Stimulated activated CD8-positive, alpha-beta memory T cell treated with anti-CD3 and anti-CD28 coated beads, Interleukin-2, amount 100 ng/mL, for 1 hour (primary cell): ENCODE measurements at places on chromosomes 11 and 22.
A peak's percentile ranks its signal among the peaks of the same experiment; 100 is the strongest.

DNA sequence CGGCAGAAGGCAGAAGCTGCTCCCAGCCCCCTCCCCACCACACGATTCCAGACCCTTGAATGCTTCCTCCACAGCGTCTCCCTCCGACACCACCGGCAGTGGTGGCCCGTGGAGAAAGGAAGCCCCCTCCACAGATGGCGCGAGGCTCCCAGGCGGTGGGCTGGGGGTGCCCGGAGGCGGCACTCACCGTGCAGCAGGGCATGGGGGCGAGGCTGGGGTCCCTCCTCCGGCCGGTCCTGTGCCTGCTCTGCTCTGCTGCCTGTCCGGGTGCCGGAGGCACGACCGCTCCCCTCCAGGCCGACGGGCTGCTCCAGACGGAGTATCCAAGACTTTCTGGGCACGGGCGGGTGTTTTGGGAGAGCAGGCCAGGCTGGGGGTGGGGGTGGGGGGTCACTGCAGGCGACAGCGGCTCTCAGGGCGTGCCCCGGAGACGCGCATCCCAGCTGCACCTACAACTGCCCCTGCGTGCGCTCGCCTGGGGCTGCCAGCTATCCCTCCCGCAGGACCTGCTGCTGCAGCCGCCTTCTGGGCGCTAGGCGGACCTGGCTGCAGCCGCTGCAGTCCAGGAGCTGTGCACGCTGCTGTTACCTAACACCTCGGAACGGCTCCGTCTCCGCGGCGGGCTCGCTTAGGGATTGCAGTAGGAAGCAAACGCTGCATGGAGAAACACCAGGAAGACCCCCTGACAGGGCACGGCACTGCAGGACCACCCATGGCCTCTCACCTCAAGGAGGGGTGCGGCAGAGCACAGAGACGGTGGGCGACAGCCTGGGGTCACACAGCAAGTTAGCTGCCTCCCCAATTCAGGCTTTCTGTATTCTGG, 15.2 kb downstream of the MRGPRG start:
- no peak for DNase-seq

DNA sequence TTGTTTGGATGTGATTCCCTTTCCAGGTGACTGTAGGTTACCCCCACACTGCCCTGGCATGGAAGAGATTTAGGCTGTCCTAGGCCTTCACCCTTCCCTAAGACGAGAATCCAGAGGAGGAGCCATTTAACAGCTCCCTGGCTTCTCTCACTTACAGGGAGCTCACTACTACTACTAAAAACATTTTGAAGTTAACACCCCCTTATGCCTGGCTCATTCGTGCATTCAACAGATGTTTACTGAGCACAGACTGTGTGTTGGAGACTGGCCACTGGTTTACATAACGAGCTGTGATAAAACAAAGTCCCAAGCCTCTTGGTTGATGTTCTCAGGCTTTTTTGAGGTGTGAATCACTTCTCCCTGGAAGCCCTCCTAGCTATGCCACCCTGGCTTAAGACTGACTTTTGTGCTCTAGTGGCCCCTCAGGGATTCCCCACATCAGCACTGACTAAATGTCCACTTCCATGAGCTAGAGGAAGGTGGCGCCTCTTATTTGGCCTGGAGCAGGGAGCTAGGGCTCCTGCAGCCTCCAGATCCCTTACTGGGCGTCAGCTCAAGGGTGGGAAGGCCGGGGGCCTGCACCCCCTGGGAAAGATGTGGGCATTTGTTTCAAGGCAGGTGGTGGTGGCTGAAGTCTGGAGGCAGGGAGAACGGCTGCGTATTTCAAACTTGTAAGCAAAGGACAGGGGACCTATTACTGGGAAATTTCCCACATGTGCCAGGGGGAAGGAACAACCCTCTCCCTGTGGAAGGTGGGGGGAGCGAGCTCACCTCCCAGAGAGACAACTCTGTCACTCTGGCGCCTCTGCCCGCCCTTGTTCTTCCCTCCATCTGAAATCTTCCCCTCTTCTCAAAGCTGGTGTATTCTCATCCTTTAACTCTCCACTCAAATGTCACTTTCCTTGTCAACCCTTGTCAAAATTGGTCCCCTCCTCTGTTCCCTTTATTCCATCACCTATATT, 19.4 kb upstream of the MALAT1 start:
- no peak for DNase-seq

DNA sequence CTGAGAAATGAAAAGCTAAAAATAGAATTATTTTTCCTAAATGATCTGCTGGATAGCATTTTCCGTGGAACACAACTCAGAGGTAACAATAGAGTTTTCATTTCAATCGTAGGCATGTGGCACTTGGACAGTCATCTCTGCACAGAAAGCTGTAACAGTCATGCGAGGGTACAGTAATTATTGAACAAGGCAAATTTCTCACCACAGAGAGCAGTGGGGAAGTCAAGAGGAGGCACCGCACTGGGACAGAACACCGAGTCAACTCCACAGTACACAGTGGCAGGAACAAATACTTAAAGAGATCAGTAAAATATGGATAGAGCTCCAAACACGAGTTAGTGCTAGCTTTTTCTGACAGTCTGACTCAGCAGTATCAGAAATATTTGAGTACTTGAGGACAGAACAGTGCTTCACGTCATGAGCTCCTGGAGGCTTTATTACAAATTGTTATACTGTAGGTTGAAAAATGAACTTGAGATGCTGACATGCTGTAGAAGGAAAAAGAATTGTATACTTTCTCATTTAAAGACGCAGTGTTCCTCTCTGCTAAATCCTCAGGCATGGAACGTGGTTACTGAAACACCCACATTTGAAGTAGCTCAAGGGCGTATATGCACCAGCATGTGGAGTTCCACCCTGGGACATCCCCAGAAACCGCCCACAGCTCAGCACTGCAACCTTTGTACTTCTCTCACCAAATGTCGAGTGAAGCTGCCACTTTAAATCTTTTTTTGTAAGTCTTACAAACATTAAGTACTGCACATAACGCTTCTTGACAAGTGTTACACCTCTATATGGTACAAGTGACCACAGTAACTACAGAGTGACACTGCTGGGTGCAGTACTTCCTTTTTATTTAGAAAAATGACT, 27.4 kb upstream of the YPEL1 start:
- no peak for DNase-seq

DNA sequence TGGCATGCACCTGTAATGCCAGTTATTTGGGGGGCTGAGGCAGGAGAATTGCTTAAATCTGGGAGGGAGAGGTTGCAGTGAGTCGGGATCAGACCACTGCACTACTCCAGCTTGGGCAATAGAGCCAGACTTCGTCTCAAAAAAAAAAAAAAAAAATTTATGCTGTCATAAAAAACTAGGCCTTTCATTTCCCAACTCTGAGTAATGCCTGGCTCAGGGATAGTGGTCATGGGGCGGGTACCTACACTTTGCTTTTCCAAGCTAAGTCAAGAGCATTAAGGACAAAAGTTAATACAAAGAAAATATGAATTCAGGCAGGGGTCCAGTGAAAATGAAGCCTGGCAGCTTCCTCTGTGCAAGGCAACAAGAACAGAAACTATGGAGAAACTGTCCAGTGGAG, 16.3 kb downstream of the CPSF7 start:
- DNase-seq: no peak

DNA sequence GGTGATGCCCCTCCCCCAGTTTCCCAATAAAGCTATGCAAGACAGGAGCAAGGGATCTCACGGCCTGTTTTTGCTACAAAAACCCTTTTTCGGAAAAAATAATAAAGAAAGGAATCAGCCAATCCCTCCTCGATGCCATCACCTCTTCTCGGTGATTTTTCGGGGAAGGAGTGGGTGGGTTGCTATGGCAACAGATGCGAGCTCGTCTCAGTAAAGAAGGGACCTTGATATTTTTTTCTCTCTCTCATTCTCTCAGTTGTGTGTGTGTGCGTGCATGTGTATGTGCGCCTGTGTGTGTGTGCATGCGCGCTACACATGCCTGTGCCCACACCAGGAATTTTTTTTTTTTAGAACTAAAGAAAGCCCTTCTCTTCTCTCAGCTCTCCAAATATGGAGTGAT, 3.8 kb upstream of the NPAS4 start:
- no peak for DNase-seq

DNA sequence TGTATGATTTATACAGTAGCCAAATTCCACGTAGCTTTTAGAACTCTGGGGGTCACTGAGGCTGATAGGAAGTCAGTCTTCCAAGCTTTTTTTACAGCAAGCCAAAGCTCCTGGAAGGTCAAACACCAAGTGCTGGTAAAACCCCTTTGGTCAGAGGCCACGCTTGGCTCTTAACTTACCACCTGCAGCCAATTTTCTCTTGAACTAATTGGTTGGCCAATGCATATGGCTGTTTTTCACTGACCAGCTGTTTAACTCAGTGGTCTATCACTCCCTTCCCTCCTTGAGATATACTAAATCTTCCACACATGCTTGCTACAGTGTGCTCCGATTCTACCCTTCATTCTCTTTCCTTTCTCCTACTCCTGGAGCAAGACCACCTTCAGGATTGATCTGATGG, 116.0 kb downstream of the FAR1 start:
- DNase-seq: no peak

DNA sequence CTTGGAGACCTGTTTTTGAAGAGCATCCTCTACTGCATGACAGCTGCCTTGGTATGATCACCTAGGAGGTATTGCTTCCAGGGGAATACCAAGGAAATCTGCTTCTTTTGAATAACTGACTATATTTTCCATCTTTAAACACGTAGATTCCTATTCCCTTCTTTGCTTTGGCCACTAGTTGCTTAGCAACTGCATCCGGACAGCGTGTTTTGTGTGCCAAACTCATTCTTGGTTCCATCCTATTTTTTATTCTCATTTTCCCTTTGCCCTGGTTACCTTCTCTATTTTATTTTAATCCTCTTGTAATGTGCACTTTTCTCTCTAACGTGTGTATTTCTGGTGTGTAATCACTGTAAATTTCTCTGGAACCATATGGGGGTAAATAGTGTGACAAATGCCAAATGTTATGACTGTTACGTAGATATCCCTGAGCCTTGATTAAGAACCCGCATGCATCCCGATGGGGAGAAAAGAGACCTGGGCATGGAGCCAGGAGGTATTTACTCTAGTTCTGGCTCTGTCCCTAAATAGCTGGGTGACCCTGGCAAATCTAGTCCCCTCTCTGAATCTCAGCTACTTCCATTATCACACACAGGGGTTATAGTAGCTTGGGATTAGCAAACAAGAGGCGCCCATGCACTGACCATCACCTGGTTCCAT, 241.7 kb downstream of the MIAT start:
- no peak for DNase-seq

- no peak for DNase-seq
These were observed 4.5 kb upstream of the MAPK8IP1 start for GRCh38 chr11:45880772-45881570.

- DNase-seq: peak; percentile 66
These were observed 101.2 kb downstream of the BCR start for GRCh38 chr22:23281406-23282088.

GRCh38 chr11:74154620-74155281, 16.1 kb downstream of the C2CD3 start:
- DNase-seq: no peak

GRCh38 chr11:66717925-66718319, 11.1 kb downstream of the SPTBN2 start:
- DNase-seq: no peak

DNA sequence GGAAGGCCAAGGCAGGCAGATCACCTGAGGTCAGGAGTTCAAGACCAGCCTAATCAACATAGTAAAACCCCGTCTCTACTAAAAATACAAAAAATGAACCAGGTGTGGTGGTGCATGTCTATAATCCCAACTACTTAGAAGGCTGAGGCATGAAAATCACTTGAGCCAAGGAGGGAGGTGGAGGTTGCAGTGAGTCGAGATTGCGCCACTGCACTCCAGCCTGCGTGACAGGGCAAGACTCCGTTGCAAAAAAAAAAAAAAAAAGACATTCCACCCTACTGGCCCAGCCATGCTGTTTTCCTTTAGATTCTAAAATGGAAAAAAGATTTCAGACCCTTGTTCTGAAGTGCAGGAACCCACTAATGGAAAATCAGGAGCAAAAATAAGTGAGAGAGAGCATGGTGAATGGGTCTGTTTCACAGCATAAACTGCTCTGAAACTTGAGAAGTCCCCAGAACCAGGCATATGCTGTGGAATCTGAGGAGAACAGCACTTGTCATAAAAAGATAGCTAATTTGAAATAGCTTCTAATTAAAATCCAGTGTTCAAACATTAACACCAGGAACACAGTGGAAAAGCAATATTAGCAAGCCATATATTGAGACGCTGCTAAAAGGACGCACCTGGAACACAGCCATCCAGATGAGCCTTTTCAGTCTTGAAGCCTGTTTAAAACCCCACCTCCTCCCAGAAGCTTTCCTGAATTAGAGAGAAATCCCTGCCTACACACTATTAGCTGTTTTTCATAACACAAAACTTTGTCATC, 66.3 kb upstream of the CHRM4 start:
- no peak for DNase-seq

- DNase-seq: no peak
These were observed 3.3 kb upstream of the BACE1 start for GRCh38 chr11:117319214-117319840.

DNA sequence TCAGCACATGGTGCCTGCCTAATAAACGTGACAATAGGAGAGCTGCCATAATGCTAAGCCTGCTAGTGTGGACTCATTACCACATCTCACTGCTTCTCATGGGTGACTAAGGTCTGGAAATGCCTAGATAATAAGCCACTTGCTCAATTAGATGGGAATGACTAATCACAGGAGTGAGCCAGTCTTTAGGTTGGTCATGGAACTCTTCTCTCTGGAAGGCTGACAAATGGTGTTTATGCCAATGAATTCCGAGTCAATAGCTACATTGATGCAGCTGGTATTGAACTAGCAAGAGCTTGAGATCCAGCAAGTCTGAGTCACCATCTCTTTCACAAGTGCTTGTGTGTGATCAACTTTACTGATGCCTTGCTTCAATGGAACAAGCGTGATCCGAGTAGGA, 334.9 kb downstream of the OPCML start:
- DNase-seq: no peak

DNA sequence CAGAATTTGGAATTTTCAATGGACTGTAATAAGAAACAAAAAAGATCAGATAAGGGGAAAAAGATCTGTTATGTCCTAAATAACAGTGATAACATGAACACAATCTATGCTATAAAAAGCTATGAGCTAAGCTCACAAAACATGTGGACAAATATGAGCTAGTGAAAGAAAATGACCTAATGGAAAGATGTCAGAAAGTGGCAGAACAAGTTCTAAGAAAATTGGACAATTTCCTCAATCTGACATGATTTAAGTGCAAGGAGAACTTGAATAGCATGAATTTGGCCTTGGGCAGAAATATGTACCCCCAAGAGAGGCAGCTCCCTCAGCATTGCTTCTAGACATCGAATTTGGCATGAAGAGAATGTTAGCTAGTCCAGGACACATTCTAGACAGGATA, 212.0 kb upstream of the PGR start:
- no peak for DNase-seq

DNA sequence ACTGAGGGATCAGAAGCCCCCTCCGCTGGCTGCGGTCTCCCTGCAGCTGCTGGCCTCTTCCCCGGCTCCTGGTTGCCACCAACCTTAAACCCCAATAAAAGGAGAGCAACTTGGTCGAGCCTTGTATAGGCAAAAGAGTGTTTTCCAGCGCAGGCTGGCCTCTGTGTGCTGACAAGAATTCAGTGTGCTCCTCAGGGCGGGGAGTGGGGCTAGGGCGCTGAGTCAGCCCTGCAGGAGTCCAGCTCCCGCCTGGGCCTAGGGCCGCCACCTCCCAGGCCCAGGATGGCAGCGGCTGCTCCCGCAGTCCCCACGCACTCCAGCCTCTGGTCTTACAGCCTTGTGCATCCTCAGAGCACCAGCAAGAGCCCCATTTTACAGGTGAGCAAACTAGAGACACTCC, at the start of gene SHISAL1:
TSS of gene SHISAL1 (minus strand) at position 186 of the 400 bp plus-strand sequence. CDS start 12,006 bp downstream, outside the sequence.
- no peak for DNase-seq

- no peak for DNase-seq
These were observed 9.5 kb downstream of the SDHD start for GRCh38 chr11:112096194-112096593.
